ENCODE measurements at places on chromosomes 6 and 20.

DNA sequence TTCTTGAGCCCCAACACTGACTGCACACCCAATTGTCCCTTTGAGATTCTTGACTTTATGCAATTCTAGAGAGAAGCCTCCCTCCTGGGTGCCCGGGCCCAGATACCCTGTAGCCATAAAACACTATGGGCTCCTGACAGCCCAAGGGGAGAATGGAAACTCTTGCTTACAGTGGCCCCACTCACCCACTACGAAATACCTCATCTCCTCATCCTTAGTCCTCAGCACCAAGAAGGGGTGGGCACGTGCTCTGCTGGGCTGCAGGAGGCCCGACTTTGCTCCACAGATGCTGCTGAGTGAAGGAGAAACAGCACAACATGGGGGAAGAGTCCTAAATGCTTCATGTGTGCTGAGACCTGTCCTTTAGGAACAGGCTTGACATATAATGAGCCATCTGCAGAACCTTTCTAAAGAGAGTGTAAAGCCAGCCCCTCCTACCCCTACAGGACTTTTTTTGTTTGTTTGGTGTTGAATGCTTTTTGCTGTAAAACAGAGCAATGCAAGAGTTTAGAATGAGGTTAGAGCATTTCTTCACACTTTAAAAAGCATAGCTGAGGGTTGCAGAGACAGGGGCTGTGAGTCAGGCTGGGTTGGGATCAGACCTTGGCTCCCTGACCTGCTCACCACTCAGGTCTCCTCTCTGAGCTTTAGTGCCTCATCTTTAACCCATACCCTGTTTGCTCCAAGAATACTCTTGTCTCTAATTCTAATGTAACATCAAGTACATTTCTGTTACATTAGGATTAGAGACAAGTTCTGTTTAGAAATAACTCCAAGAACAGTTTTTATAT lies 17.6 kb upstream of the SIRPG start:
- no peak for DNase-seq

DNA sequence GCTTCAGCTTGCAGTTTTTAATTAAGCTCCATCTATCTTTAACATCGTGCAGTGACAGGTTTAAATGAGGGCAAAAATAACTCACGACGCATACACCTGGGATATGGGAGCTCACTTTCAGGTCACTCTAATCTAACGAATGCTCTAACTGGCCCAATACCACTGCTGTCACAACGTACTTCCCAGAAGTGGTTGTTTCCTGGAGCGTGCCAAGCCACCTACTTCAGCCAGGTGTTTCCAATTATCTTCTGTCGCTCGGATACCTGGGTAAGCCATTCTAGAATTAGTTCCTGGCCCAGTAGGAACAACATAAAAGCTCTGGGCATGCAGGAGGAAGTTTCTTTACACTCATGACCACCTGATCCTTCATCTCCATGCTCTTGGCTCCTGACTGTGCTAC lies 147.4 kb downstream of the FOXC1 start:
- DNase-seq: no peak

DNA sequence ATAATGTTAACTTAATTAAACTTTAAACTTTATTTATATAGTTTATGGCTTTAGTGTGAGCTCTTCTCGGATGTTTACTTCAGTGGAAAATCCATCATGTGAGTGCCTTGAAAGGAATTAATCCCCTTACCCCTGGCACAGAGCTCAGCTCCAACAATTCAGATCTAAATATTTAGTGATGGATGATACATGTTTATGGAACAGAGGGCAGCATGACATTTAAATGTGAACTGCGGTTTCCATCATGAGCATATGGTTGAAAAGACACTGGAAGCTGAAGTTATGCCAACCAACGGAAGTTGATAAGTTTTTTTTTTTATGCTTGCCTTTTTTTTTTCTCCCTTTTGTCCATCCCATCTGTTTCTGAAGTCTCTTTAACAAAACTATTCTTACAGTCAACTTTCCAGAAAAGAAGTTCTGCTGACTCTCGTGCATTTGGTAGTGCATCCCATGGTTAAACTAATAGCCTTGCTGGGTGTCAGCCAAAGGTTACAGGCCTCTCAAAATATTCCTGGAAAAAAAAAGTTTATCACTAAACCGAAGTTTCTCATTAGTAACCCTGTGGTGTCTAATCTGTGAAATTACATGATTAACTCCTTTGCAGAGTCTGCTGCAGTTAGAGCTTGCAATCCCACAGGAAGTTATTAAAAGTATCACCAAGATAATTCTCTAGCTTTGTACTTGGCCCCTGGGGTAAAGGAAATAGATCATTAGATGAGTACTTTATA lies 243.9 kb upstream of the TCF21 start:
- DNase-seq: no peak

DNA sequence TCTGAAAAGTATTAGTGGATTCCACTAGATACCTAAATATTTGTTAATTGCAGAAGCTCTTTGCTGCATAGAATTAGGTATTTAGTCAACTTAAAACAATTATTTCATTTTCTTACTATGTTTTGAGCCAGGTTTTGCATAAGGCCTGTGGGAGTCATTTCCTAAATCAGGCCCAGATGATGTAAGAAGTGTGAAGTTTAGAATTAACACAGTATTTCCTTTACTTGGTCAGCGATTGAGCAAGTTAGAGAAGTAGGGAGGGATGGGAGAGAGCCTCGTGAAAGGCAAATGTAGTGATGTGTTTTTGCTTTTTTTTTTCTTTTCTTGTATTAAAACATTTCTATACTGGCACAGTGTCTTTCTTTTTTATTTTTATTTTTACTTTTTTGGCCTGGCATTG lies 711.1 kb downstream of the HDGFL1 start:
- DNase-seq: no peak

GRCh38 chr20:40393197-40394079 lies 295.6 kb downstream of the MAFB start:
- no peak for DNase-seq

DNA sequence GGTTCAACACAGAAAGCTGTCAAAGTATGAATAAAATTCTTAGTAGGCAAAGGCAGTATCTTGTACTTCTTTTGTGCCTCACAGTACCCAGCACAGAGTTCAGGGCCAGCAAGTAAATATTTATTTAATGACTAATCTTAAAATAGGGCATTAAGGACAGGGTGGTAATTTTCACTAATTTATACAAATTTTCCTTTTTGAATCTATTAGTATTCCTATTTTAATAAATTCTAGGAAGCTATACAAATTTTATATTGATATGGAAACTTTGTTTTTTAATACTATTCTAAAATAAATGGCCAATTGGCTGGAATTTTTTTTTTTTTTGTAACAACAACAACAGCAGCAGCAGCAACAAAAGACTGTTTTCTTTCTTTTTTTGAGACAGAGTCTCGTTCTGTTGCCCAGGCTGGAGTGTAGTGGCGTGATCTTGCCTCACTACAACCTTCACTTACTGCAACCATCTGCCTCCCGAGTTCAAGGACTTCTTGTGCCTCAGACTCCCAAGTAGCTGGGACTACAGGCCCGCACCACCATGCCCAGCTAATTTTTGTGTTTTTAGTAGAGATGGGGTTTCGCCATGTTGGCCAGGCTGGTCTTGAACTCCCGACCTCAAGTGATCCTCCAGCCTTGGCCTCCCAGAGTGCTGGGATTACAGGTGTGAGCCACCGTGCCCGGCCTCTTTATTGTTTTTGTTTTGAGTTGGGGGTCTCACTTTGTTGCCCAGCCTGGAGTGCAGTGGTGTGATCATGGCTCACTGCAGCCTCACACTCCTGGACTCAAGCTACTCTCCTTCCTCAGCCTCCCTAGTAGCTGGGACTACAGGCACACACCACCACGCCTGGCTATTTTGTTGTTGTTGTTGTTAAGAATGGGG lies 85.2 kb downstream of the FKBP5 start:
- no peak for DNase-seq

- DNase-seq: no peak
These were observed 23.7 kb upstream of the MRGBP start for GRCh38 chr20:62772619-62772989.

- DNase-seq: no peak
These were observed 46.2 kb downstream of the HACE1 start for GRCh38 chr6:104813552-104813951.

- no peak for DNase-seq
These were observed 77.5 kb downstream of the ATXN1 start for GRCh38 chr6:16683641-16684194.

DNA sequence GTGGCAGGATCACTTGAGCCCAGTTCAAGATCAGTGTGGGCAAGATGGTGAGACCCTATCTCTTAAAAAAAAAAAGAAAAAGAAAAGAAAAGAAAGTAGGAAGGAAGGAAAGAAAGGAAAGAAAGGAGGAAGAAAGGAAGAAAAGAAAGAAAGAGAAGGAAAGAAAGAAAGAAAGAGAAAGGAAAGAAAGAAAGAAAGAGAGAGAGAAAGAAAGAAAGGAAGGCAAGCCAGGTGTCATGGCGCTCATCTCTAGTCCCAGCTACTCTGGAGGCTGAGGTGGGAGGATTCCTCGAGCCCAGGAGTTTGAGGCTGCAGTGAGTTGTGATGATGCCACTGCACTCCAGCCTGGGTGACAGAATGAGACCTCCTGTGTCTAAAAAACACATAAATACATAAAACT lies 11.5 kb upstream of the SRC start:
- DNase-seq: no peak

DNA sequence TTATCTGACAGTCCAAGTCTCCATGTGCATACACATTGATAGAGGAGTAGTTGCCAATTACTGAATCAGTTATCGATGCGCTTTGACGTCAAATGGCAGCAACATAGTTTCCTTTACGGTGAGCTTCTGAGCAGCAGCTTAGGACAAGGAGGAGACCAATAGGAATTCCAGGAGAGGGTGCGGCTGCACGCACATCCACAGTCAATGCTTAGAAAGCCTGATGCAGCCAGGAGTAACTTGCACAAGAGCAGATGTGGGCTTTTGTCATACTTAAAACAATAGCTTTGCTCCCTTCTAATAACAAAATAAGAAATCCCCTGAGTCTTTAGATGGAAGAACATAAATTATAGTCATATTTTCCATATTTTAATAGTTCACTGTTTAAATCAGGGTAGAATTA lies 442.1 kb downstream of the BCKDHB start:
- no peak for DNase-seq

DNA sequence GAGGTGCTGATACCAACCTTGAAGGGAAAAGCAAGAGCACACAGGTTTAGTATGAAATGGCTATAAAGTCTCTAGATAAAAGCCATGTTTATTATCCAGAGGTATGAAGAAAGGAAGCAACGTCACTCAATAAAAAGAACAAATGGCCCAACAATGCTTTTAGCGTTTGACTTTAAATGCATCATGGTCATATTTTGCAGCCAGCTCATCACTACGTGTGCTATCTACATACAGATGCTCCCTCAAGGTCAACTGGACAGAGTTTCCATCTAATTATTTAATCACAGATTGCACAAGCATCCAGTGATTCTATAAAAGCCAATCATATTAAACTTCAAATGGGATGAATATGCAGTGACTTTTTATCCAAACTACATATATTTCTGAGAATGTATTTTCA lies 127.6 kb upstream of the SYNDIG1 start:
- no peak for DNase-seq

- DNase-seq: no peak
These were observed 633.1 kb downstream of the GRIK2 start for GRCh38 chr6:102026649-102027048.

- no peak for DNase-seq
These were observed 50.3 kb downstream of the AIG1 start for GRCh38 chr6:143110996-143111395.

DNA sequence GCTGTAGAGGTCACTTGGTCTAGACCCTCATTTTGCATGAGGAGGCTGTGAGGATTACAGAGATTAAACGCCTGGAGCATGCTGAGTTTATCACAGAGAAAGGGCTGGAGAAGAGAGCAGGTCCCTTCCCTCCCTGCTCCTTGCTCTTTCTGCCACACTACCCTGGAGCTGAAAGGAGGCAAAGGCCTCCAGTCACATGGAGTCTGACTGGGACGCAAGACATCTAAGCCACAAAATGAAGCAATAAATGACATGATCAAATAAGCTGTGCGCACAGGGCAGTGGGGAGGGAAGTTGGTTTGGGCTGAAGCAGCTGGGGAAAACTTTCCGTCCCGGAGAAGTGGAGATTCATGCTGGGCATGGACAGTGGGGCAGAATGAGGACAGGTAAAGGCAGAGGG lies 33.3 kb downstream of the ATXN1 start:
- DNase-seq: peak; percentile 56

GRCh38 chr6:30700340-30700739 lies 9.6 kb upstream of the NRM start:
- DNase-seq: peak; percentile 42

DNA sequence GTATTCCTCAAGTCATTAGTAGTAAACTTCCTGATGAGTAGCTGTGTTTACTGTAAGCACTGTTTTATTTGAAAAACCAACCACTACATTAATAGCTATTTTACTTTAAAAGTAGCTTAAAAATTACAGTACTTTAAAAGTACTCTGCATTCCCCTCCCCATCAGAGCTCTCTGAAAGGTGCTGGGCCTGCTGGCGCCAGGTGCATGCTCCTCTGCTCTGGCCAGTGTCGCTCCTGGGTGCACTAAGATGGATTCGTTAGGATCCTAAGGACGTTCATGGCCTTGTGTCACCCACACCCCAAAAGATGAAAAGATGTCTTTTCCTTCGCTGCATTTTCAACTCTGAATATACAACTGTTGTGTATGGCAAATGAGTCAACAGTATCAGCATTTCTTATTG lies 43.9 kb upstream of the KIF25 start:
- DNase-seq: no peak

- DNase-seq: peak; percentile 29
These were observed 982.0 kb upstream of the EPHA7 start for GRCh38 chr6:94401311-94401710.

DNA sequence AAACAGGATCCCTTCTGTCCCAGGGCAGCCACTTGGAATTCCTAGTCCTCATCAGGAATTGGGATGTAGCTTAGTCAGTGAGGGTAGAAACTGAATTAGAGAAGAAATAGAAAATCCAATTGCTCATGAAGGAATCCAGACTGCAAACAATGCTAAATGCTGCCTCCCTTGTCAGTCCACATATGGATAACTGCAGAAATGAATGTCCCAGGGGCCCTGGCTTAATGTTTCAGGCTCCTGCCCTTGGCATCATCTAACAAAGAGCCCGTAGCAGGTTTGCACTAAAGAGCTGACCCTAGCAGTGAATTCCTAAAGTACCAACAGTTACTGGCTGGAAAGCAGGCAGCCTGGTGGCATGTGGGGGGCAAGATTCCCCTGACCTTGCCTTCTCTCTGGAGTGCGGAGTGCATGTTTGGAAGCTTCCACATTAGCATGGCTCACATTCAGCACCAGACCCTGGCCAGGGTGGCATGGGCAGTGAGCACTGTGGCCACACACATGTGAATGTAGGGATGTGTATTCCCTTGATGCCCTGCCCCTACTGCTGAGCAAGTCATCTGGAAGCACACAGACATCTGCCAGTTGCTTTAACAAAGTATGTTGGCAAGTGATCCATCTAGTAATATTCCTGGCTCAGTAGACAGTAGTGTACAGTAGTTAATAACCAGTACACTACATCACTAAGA lies 394.5 kb downstream of the CDC5L start:
- DNase-seq: no peak

DNA sequence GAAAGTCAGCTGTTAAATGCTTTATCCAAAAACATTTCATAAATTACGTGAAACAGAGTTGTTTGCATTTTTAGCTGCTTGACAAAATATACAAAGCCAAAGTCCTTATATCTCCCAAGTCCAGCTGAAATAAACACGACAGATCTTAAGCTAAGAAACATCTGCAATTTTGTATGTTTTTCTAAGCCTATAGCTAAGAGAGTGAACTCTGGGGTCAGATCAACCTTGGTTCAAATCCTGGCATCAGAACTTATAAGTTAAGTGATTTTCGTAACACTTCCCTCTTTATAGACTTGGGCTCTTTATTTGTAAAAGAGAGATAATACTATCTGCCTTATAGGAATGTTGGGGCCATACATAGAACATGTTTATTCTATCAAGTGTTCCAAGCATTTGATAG lies 176.7 kb downstream of the PTPRK start:
- no peak for DNase-seq

GRCh38 chr6:138571585-138572166 lies 72.4 kb upstream of the NHSL1 start:
- DNase-seq: no peak

Measured in Ammon's horn (tissue), 1 donor.